ENCODE measurements at places on chromosomes 12 and 14.

DNA sequence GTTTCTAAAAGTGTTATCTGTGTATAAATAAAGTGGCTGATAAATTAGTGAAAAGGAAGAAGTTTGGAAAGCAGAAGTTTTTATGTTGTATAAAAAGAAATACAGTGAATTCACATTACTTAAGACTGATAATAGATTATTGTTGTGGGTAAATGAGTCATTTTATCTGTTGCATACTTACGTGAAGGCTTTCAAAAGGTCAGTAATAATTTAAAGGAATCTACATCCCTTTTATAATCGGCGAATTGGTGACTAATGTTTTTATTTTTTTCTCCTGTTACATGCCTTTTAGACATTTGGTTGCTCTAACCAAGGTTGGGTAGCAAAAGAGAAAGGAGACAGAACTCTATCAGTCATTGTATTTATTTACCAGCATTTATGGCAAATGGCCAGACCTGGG, 155.9 kb downstream of the SLC41A2 start:
- no peak for DNase-seq

GRCh38 chr12:96172981-96173380, 21.2 kb upstream of the ELK3 start:
- no peak for DNase-seq

DNA sequence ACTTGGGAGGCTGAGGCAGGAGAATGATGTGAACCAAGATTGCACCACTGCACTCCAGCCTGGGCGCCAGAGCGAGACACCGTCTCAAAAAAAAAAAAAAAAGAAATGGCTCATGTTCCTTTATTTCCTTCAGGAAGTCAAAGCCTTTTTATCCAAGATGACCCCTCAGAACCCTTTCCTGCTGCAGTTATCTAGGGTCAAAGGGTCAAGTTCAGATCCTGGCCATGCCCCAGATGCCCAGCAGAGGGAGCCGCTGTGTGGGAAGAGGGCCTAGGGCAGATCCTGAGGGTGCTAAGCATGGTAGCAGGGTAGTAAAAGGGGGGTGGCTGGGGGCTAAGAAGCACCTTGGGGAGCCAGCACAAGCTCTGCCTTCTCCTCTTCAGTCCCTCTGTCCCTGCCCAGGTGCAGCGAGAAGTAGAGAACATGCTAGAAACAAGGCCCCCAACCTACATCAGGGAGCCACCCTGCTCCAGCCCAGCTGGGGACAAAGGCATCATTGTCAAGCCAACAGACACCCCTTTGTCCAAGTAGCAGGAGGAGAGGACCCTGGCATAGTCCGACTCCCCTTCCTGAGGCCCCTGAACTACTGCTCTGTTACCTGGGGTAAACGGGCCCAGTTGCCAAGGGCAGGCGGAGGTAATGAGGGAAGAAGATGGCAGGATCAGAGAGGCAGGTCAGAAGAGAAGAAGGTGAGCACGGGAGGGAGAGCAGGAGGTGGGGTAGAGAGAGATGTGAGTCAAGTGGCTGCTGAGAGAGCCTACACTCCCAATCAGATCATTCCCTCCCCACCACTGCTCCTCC, 6.5 kb downstream of the NFE2 start:
- no peak for DNase-seq

- no peak for DNase-seq
Observed at GRCh38 chr14:89240414-89240813, 176.6 kb downstream of the FOXN3 start.

DNA sequence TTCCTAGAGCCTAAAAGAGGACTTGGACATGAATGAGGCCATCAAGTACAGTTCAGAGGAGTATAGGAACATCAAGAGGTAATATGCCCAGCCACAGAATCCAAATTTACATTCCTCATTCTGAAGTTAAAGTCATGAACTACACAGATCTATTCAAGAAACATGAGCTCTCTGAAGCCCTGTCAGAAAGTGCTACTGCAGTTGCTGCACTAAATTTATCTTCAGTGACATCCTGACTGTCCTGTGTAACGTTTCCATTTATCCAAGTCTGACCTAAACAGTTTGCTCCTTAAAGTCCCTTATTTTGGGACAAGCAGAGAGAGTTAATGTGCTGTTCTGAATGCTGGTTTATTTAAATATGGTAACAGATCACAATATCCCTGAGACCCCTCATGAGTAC, 28.2 kb downstream of the NEK9 start:
- no peak for DNase-seq

GRCh38 chr12:103955811-103956508, 9.7 kb upstream of the TDG start:
- no peak for DNase-seq

- no peak for DNase-seq
Observed at GRCh38 chr12:47909839-47910465, 5.2 kb upstream of the VDR start.

GRCh38 chr12:7241404-7242005, 52.0 kb downstream of the PEX5 start:
- DNase-seq, result no peak

DNA sequence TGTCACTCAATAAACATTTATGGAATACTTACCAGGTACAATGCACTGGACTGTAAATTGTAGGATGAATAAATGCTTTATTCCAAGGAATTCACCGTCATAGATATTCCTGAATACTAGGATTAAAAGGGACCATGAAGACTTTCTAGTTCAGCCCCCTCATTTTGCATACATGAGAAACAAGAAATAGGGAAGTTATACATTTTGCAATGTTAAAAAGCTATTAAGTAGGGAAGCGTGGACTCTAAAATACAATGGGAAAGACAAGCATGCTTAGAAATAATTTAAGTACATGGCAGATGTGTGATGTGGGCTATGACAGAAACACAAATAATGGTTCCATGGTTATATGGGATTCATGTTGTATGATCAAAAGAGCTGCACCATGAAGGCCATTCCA, 89.4 kb upstream of the SYT10 start:
- DNase-seq, result no peak
